Vagina (tissue), 2 donors: ENCODE measurements at places on chromosomes 7 and 10.

GRCh38 chr7:35652124-35652523, 42.8 kb downstream of the HERPUD2 start:
- H3K27me3 ChIP-seq: no peaks in the 10 kb centered on the region
- no peak overlapping the region for H3K27ac ChIP-seq
- peaks cover 4% of the 10 kb centered on the region for H3K36me3 ChIP-seq
- no peak for DNase-seq
- H3K4me1 ChIP-seq: peaks cover 14% of the 10 kb centered on the region

GRCh38 chr7:28626221-28626620, 213.9 kb downstream of the CREB5 start:
- H3K4me1 ChIP-seq: peaks cover 26% of the 10 kb centered on the region
- no peak overlapping the region for H3K4me3 ChIP-seq
- H3K27ac ChIP-seq: no peak overlapping the region
- H3K27me3 ChIP-seq: no peaks in the 10 kb centered on the region
- no peak for DNase-seq

DNA sequence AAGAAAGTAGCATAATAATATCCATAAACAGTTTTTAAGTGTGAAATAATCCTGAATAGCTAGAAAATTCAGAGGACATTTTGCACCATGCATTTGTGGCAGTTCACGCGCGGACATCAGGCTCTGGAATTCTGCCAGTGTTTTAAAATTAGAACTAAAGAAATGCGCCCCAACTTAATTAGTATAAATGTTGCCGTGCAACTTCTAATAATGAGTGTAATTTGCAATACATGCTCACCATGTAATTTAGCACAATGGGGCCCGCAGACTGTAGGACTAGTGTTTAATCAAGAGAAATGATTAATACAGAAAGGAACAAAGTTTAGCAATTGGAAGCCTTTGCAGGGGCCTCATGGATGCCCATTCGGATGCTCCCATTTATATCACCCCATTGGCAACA, 96.6 kb downstream of the PTPRE start:
- H3K27me3 ChIP-seq: no peaks in the 10 kb centered on the region
- H3K27ac ChIP-seq: no peak overlapping the region
- H3K4me1 ChIP-seq: no peaks in the 10 kb centered on the region
- H3K36me3 ChIP-seq: no peaks in the 10 kb centered on the region

GRCh38 chr10:128026615-128027300, 99.5 kb downstream of the MKI67 start:
- H3K27me3 ChIP-seq: no peaks in the 10 kb centered on the region
- DNase-seq: no peak
- no peaks in the 10 kb centered on the region for H3K4me1 ChIP-seq
- H3K4me3 ChIP-seq: no peak overlapping the region

DNA sequence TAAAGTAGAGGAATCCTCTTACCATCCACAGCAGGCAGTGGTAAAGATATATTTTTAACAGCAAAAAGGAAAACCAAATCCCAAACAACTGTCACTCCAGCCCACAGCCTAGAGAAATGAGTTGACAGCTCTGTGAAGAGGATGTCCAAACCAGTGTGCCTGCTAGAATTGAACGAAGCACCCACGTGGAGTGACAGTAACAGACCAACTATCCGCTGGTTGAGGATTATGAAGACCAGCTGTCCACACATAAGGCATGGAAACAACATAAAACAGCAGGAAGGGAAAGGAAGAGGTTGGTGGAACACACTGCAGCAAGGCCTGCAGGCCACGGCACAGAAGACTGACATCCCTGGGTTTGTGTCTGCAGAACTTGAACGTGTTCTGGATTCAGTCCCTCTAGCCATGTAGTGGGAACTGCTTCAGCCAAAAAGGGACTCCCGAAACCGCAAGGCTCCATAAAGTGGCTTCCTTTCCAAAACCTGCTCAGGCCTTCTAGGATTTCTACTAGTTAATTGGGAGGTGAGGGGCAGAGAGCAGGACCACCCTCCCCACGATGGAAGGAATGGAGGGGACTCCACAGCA, 324.4 kb downstream of the BICC1 start:
- H3K36me3 ChIP-seq: no peaks in the 10 kb centered on the region
- no peak overlapping the region for H3K4me3 ChIP-seq
- H3K4me1 ChIP-seq: no peaks in the 10 kb centered on the region
- H3K27me3 ChIP-seq: no peaks in the 10 kb centered on the region

DNA sequence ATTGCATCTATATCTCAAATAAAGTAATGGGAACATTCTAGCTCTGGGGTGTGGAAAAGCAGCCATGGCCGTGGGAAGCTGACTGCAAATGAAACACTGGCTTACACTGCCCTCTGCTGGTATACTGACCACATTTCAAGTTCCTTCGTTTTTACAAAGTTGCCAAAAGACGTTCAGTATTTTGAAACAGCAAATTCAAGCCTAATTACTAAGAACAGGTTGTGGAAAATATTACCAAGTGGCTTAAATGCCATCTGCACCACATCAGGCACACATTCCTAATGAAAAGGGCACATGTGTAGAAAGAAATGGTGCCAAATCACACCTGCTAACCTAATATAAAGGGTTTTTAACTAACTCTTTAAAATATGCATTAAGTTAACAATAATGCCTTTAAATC, 83.9 kb downstream of the JAZF1 start:
- no peaks in the 10 kb centered on the region for H3K27me3 ChIP-seq
- H3K36me3 ChIP-seq: no peaks in the 10 kb centered on the region
- DNase-seq: no peak
- H3K27ac ChIP-seq: peak overlapping the region; percentile 70
- H3K4me3 ChIP-seq: no peak overlapping the region

- DNase-seq: peak; percentile 27
- no peaks in the 10 kb centered on the region for H3K27me3 ChIP-seq
- no peaks in the 10 kb centered on the region for H3K4me1 ChIP-seq
- H3K27ac ChIP-seq: no peak overlapping the region
- H3K4me3 ChIP-seq: no peak overlapping the region
- no peaks in the 10 kb centered on the region for H3K36me3 ChIP-seq
Measured at GRCh38 chr10:48769706-48770435, 85.2 kb downstream of the WDFY4 start.

DNA sequence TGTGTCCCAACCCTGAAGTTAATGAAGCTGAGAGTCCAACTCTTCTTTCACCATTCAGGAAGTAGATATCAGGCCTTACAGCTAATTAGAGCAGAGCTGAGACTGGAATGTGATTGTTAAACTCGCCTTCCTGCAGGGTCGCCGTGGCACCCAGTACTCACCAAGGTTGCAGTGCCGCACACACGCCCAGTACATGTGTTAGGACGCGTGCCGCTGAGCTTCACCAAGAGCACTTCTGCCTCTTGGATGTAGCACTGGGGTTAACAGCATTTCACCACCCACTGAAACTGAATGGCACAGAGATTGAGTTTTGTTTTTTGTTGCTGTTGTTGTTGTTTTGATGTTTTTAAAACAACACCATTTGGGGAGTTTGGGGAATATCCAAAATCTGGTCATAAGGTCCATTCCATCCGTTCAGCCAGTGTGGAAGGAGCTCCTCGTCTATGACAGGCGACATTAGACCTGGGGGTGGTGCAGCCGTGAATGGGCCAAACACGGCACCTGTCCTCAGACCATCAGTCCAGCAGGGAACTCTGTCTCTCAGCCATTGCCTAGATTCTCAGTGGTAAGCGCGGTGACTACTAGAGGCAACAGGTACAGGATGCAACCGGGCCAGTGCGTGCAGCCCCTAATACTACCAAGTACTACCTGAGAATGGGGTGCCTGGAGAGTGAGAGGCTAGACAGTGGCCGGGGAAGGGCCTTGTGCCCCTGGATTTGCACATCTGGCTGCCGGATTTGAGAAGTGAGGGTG, 21.9 kb downstream of the WIPI2 start:
- no peak for DNase-seq
- H3K27ac ChIP-seq: no peak overlapping the region
- H3K27me3 ChIP-seq: no peaks in the 10 kb centered on the region
- H3K4me3 ChIP-seq: no peak overlapping the region
- peaks cover 39% of the 10 kb centered on the region for H3K36me3 ChIP-seq
- no peaks in the 10 kb centered on the region for H3K4me1 ChIP-seq

DNA sequence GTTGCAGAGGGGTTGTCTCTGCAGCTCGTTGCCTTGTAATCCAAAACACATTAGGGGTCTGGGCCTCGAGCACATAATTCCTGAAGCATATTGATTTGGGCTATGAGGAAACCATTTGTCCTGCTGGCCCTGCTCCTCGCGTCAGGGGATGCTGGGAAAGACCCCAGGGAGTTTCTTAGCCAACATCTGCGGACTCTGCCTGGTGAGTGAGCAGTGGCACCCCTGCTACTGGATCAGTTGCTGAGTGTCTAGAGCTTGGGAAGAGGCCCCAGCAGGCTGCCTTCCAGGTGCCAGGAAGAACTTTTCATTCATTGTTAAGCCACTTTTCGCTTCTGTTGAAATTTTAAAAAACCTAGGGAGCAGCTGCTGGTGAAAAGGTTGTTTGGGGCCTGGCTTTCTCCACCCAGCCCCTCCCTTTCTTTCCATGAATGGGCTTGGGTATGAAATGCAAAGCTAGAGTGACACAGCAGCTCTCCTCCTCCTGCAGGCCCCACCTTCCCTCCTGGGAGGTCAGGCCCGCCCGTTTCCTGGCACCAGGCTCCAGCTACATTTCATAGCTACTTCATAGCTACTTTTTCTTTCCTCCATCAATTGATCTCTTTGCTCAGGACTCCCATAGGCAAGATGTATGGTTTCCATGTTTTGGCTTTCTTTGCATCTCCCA, 26.8 kb downstream of the TACR2 start:
- DNase-seq: no peak
- no peak overlapping the region for H3K4me3 ChIP-seq
- peaks cover 44% of the 10 kb centered on the region for H3K4me1 ChIP-seq
- H3K36me3 ChIP-seq: peaks cover 58% of the 10 kb centered on the region
